Stimulated activated CD4-positive, alpha-beta T cell treated with anti-CD3 and anti-CD28 coated beads, Interleukin-2, amount 100 ng/mL, for 24 hours (primary cell): ENCODE measurements at places on chromosomes 3 and 15.
A peak's percentile ranks its signal among the peaks of the same experiment; 100 is the strongest.

DNA sequence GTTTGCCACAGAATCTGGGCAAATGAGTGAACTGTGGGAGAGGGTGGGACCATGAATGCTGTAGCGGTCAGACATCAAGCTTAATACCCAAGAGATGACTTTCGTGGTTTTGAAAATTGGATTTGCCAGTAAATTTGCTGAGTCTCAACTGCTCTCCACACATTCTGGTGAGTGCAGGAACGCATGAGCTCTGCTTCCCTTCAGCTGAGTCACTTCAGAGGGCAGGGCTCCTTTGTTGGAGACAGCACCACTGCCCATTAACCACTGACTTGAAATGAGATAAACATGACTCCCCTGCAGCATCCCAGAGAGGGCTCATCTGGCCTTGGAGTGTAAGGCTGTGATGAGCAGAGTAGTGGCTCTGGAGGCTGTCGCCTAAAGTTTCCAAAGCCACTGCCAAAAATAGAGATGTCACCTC lies 22.6 kb downstream of the RARRES1 start:
- no peak for DNase-seq

DNA sequence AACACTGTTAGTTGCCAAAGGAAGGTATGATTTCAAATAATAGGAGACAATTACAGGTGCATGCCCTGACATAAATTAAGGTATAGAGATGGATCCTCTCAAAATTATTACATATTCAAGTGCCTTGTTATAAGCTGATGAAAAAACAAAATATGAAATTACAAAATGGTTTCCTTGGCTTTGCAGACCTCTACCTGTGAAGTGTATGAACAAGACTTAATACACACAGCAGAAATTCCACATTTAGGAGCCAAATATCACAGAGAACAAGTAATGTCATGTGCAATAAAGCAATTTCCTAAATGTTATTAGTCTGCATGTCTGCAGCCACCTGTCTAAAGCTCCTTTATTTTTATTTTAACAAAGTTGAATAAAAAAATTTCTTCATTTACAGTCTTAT lies 151.5 kb downstream of the ALCAM start:
- no peak for DNase-seq

DNA sequence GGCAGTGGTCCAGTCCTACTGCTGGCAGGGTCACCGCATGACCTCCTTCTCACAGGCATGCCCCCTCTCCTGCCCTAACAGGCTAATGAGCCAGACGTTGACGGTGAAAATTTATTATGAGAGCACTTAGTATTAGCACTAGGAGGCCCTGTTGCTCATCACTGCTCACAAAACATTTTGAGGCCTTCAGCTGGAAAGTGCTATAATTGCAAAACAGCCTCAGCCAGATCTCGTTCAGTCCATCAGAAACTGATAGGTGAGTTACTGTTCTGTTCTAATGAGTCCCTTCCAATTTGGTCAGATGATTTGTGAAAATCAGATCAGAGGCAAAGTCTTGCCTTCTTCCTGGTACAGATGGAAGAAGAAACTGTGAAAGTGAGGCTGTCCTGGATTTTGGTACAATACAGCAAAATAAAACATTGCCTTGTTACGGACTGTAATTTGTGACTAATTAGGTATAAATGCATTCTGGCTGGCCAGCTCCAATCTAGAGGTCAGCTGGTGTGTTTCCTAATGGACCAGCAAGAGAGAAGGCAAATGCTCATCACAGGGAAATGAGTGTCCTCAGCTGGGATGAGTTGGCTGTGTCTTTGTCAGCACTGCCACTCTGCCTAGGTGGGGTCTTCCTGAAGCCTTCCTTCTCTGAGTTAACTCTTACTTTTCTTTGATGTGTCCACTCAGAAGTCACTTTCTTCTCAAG lies 316.8 kb downstream of the CHST2 start:
- DNase-seq: no peak

DNA sequence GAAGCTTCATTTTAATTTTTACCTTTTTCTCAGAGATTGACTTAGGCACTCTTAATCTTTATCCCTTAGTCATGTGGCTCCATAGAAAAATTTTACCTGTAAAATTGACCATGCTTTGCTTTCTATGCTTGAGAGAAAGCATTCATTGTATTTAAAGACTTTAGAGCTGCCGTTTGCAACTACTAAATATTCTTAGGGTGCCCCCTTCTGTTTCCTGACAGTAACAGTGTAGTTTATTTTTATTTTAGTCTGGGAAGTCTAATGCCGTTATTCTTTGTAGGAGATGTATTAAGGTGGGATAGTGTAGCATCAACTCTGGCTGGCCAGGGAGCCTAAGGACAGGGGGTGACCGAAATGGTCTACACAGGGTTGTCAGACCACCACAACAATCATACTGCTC lies 84.5 kb upstream of the SYNPR start:
- no peak for DNase-seq

- DNase-seq: no peak
These were observed 33.8 kb downstream of the HDC start for GRCh38 chr15:50231761-50232160.

DNA sequence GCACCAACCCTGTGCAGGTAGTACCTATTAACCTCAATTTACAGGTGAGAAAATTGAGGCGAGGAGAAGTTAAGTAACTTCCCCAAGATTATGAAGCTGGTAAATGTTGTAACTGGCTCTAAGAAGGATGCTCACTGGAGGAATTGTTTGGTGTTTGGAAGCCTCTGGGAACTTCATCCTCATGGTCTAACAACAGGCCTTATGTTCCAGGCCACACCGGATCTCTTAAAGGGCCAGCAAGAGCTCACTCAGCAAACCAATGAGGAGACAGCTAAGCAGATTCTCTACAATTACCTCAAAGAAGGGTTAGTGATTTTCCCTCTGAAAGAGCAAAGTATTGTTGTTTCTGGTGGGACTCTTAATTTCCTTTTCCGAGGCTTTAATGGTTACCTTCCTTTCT lies 63.9 kb downstream of the CGNL1 start:
- no peak for DNase-seq

GRCh38 chr3:192273697-192274010 lies 453.7 kb downstream of the FGF12 start:
- DNase-seq: no peak

DNA sequence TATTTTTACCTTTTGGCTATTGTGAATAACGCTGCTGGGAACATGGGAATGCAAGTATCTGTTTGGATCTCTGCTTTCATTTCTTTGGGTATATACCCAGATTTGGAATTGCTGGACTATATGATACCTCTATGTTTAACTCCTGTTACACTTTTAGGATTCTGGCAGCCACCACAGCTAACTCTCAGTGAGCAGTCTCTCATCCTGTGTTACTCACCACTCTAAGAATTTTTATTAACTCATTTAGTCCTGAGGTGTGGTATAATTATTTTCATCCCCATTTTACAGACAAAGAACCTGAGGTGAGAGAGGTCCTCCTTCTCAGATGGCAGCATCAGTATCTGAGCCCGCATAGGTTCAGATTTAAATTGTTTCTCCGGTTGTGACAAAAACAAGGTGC lies 1.1 kb downstream of the SPATA12 start:
- no peak for DNase-seq

DNA sequence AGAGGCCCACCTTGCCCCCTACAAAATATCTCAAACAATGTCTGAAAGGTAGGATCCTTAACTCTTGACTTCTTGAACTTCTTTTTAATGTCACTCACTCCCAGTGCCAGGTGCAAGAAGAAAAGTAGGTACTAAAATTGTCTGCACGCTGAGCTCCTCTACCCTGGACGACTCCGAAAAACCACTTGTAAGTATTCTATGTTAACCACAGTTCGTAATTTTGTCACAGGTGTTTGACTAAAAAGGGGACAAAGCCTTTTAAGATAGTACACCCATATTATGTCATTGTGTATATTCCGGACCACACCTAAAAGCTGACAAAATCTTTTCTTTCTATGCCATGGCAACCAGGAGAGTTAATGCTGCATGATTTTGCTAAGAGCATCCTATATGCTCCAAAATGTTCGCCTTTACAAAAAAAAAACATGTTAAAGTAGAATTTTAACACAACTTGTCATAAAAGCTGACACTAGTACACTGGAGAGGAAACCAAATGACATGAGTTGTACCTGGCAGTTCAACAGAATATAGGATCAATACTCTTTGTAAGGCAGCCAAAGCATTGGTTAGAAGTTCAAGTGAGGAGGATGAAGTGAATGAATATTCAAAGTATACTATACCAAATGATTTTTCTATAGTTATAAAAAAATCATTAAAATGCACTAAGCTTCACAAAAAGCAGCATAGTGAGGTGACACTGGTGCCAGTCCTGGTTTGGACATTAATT lies 210.5 kb downstream of the FOXP1 start:
- DNase-seq: no peak

GRCh38 chr3:195859846-195860411 lies 48.2 kb upstream of the MUC4 start:
- no peak for DNase-seq

- DNase-seq: peak; percentile 62
These were observed 692 bp upstream of the C15orf39 start for GRCh38 chr15:75200765-75201615.

- DNase-seq: peak; percentile 58
These were observed 456.3 kb downstream of the FOXP1 start for GRCh38 chr3:71127052-71127831.

DNA sequence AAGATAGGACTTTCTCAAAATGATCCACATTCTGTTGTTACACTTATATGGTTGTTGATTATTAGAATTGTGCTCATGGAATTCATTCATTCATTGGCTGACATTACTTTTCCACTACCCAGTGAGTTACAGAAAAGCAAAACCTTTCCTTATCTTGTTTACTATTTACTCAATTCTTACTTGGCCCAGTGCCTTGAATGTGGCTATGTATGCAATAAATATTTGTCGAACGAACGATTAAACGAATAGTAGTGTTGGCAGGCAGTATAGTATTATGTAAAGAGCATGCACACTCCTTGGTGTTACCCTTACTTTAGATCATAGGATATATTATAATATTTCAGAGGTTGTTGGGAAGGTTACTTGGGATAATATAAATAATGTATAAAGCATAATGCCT lies 31.0 kb downstream of the CTDSPL2 start:
- DNase-seq: no peak

GRCh38 chr3:34396288-34396687 lies 597.9 kb downstream of the PDCD6IP start:
- DNase-seq: no peak

- no peak for DNase-seq
These were observed 81.8 kb downstream of the USP13 start for GRCh38 chr3:179734497-179735281.

GRCh38 chr3:15086699-15087098 lies 12.2 kb downstream of the RBSN start:
- no peak for DNase-seq

DNA sequence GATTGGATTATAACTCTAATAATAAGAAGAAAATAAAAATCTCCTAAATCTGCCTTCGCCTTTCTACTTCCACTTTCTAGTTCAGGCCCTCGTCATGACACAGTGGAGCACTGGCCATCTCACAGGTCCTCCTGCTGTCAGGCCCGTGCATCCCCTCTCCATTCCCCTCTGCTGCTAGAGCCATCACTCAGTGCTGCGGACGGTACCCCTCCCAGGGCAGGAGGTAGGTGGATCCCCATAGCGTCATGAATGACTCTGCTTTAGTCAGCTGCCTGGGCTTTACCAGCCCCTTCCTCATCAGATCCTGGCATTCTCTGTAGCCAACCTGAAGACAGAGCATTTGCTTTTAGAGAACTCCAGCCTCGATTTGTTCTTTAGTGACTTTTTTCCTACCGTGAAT lies 12.0 kb upstream of the PPP1R2 start:
- peak; percentile 35 for DNase-seq

- DNase-seq: no peak
These were observed 11.4 kb downstream of the LHFPL4 start for GRCh38 chr3:9542182-9542581.

DNA sequence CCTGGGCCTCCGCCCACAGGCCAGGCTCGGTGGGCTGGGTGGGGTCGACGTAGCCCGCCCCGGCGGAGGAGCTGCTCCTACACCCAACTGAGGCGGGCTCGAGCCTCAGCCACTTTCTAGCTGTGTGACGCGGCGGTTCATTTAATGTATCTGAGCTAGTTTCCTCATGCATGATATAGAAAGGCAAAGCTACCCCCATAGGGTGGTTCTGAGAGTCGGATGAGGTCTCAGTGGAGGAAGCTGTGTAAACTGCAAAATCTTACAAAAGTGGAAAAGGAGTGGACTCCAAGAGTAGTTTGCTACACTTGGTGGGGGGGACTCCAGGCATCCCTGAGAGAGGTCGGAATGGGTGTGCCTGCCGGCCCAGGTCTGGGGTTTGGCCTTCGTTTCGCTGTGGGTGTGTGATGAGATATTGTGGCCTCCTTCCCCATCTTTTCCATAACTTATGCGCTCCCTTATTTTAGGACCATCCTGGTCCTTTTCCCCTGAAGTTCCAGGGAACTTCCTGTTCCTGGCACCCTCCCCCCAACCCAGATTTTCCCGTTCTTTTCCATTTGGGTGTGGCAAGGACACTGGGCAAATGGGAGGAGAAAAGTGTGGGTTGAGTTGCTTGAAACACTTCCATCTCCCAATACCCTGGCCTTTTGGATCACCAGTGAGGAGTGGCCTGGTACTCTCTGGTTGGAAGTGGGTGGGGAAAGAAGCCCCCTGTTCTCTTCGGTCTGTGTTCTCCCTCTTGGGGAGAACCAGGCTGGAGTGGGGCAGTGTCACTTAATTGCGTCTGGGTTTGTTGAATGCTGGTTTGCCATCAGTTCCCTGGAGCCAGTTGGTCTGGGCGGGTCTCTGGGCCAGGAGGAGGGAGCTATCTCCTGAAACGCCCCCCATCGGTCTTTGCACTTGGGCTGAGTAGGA lies 1.1 kb downstream of the PDIA5 start:
- peak; percentile 41 for DNase-seq

GRCh38 chr3:32146746-32147211 lies 40.4 kb downstream of the GPD1L start:
- DNase-seq: no peak

GRCh38 chr3:127409421-127410136 lies 121.7 kb upstream of the PRR20G start:
- no peak for DNase-seq

DNA sequence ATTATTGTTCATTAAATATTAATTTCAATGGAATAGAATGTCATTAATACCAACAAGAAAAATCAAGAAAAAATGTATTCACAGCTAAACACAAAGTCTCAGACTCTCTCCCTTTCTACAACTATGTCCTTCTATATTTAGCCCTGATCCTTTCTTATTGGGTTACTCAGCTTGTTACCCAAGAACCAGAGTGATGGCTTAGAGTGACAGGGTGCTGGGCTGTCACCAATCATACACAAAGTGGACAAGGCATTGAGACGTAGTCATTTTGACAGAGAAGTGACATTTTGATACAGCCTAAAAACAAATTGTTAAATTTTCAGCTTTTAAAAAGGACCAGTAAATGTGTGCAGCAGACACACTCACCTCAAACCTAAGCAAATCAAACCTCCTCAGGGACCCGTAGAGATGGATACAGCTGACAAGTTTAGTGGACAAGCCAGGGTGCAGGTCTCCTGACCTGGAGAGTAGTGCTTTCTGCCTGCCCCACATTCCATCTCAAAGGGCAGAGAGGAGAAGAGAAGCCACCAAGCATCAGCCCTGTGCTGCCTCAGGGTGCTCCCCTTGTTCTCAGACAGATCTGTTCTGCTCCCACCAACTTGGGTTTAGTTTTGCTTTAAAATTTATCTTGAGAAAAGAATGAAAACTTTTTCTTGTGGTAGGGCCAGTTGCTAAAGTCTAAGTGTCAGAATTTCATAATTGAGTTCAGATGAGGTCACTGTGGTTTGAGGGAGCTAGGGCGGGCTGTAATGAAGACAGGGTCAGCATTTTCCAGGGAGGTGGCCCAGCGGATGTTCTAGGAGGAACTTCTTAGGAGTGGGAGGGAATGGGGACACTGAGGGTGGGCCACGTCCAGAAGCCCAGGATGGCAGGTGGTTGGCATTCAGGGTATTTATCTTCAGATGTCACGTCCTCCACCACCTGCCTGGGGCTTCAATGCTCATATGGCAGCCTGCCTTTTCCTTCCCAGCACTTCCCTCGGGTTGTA lies 136.5 kb upstream of the TBL1XR1 start:
- DNase-seq: no peak
